ENCODE measurements at places on chromosomes 5 and 9.

DNA sequence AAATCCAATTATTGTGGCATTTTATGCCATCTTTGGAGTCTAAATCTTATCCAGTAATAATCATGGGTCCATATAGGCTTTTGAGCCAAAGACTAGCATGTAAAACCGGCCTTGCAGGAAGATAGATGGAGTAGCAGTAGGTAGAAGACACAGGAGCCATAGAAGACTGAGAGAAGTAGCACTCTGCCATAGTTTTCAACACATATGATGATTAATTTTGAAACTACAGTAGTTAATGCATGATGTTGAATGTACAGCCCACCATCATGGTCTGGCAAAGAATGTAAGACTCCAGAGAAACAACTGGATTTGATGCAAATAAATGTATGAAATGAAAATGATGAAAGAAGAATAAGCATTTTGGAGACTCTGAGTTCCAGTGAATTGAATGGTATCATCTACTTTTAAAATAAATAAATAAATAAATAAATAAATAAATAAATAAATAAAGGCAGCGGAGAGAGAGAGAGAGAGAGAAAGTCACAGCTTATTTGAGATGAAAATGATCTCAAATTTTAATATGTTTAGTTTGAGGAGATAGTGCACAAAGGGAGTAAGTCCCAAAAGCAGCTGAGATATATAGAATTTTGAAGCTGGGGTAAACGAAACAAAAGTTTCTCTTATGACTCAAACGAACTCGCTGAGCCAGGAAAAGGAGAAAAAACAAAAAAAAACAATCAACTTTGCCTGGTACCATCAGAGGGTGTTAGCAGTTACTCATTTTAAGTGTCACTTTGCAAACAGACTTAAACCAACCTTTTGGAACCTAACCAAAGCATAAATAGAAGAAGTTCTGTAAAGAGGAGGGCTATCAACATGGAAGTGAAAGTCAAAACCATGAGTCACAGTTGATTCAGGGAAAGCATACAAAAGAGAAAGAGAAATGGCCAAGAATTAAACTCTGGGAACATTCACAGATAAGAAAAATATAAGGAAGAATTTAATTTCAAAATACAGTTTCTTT is 388.7 kb downstream of the CETN3 start:
- DNase-seq = no peak

DNA sequence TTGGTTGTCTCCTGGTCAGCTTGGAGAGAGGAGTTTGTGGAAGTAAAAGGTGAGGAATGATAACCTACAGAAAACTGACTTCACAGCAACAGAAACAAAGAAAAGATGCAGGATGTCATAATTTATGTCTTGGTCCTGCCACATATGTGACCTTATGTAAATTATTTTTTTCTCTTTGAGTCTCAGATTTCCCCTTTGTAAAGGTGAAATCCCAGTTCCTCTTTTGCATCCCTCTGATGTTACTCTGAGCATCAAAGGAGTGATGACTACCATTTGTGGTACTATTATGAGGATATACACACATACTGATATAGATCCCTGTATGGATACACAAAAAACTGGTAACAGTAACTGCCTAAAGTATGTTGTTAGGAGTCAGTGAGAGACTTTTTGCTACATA is 1.4 kb upstream of the THG1L start:
- no peak for DNase-seq

DNA sequence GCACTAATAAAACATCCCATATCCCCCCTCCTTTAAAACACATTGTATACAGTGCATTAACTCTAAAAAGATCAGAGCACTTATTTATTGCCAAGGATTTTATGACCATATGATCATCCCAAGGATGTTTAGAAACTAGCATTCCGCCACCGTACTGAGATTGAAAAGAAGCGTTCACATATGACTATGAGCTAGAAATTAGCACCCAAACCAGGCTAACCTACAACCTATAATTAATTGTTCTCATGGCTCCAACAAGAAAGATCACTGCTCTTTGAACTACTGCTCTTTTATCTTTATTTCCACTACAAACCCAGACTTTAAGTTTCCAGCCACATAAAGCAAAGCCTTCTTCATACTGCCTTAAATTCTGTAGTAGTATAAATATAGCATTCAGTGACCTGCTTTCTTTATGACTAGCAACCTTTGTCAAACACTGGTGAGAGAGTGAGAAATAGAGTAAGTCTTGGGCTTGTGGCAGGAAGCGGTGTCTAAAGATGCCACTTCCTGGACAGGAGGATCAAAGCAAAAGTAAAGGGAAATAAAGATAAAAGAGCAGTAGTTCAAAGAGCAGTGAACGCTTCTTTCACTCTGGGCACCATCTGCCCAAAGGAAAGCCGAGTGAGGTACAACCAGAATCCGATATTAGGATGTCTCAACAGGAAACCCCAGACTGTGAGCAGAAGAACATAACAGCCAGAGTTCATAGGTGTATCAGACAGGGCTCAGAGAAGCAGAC is 151.1 kb upstream of the ERCC6L2 start:
- DNase-seq = peak; percentile 5

DNA sequence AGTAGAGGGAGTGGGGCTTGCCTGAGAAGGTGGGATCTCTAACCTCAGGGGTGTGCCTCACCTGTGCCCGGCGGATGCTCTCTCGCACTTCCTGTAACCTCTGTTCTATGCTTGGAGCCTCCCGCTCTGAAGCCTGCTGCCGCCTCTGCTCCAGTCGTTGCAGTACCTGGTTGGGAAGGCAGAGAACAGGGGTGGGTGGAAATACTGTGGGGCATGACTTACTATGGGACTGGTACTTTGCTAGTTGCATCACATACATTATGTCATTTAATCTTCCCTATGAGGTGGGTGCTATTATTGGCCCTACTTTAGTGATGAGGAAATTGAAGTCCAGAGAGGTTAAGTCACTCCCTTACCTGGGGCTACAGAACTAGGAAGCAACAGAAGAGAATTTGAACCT is 5.2 kb downstream of the FCHSD1 start:
- no peak for DNase-seq

- peak; percentile 85 for DNase-seq
These were observed 1.1 kb downstream of the HEXB start for GRCh38 chr5:74685979-74686631.

GRCh38 chr5:2896371-2897275 is 145.1 kb upstream of the IRX2 start:
- no peak for DNase-seq

GRCh38 chr5:33793836-33794549 is 97.8 kb downstream of the ADAMTS12 start:
- DNase-seq = no peak

DNA sequence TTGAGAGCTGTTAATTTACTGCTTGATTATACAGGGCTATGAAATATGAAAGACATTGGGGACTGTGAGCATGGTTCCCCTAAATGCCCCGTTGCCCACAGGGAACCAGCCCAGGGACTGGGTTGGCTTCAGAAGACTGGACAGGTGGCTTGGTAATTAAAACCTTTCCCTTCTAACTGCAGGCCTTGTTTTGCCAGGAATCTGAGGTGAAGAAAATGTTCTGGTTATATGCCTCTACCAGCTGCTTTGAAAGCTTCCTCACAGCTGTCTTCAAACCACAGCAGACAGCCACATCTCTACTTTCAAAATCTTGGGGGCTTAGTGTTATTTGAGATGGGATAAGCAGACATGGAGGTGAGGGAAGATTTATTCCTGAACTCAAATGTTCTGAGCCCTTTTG is 153.3 kb upstream of the SPRY4 start:
- DNase-seq = no peak

DNA sequence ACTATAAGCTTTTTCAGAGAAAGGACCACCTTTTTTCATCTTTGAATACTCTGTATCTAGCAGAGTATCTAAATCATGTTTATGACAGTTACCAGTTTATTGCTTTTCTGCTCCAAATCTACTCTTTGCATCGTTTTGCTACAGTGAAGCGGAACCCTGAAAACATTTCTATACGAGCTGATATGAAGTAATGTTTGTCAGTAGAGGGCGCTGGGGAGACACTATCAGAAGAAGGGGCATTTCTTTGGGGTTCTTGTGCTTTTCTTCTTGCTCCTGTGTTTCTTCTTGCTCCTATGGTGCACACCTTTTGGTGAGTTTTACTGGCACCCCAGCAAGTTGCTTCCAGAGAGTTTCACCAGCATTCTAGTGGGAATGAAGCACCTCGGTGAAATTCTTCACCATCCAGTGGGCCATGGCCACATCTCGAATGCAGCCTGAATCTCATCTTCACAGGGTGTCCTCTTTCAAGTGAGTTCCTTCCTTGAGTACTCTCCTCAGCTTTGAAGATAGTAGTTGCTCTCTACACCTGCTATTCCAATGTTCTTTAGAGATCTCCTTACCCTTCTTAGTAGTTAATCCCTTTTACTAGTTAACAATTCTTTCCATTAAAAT is 98.4 kb downstream of the FGF1 start:
- DNase-seq = peak; percentile 80

DNA sequence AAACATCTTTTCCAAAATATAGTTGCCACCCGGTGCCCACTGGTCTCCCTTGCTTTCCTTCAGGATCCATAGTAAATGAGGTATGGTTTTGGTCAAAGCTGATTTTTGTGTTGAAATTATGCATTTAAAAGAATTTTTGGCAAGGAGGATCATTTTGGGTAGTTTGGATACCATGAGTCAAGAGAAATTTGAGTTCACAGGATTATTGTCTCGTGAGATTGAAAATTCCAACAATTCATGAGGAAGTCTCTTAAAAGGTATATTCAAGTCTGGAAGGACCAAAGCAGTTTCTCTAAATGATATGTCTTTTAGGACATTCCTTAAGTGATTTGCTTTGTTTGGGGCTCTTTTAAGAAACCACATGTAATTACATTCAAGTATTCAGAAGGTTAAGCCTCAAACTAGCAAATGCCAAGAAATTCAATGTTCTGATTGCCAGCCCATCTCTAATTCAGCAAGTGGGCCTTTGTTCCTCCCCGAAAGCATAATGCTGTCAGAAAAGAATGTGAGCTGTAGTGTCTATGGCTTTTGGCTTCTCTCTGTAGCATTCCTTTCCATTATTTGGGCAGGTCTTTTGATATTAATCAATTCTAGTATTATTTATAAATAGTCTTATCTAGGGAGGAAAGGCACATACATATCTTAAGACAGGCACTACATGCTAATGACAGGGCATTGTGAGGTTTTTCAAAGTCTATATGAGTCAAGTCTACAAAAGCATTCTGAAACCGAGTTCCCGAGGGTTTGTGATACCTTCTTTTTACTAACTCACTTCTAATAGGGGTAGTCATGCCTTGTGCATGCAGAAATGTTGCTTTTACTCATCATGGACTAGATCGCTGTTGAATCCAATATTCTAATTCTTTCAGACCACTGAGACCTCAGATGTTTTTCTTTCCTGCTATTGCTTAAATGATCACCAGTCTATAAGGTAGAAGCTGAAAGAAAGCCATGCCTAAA is 453.9 kb downstream of the ENC1 start:
- DNase-seq = no peak

DNA sequence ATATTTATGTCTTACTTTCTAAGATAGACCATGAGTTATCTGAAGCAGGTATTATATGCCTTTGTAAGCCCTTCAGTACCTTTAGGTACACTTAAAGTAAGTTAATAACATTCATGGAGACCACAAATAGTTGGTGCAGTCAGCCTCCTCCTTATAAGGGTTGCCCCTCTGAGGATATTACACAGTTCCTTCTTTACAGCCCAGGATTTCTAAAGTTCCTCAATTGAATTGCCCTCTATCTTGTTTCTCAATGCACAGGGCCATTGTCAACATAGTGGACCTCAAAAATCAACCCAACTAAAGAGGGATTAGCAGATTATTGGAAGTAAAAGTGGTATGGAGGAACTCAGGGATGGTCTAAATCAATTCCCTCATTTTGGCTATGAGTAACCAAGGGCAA is 50.3 kb downstream of the HMHB1 start:
- DNase-seq = peak; percentile 5

- no peak for DNase-seq
These were observed 11.7 kb downstream of the OR13J1 start for GRCh38 chr9:35858458-35858857.

DNA sequence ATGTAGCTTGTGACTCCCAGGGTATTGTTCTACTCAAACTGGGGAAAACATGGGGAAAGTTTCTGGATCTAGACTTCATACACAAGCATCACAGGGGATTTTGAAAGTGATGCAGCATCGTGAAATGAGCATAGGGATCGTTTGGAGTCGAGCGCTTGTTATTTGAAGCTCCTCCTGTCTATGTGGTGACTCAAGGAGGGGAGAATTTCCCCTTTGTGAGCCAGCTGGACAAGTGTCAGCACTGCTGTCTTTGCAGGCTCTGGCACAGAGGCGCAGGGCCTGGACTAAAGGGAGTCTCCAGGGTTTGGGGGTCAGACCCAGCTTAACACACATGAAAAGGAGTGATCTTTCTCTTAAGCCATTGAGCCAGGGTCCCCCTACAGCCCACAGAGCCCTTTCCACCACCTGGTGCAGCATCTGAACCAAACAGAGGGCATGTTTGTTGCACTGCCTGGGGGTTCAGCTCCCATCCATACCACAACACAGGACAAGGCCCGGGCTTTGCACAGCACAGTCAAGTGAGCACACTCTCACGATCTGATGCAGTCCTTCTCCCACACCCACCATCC is 51.0 kb downstream of the IRF1 start:
- no peak for DNase-seq

DNA sequence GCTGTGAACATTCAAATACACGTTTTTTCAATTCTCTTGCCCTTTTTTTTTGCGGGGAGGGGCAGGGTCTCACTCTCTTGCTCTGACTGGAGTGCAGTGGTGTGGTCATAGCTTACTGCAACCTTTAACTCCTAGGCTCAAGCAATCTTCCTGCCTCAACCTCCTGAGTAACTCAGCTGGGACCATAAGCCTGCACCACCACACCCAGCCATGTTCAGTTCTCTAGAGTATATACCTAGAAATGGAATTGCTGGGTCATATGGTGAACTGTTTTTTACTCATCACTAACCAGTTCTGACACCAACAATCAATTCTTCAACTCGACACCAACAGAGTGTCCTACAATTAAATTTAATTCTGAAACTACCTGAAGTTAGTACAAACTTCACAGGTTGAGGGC is 85.5 kb upstream of the ZNF169 start:
- no peak for DNase-seq

DNA sequence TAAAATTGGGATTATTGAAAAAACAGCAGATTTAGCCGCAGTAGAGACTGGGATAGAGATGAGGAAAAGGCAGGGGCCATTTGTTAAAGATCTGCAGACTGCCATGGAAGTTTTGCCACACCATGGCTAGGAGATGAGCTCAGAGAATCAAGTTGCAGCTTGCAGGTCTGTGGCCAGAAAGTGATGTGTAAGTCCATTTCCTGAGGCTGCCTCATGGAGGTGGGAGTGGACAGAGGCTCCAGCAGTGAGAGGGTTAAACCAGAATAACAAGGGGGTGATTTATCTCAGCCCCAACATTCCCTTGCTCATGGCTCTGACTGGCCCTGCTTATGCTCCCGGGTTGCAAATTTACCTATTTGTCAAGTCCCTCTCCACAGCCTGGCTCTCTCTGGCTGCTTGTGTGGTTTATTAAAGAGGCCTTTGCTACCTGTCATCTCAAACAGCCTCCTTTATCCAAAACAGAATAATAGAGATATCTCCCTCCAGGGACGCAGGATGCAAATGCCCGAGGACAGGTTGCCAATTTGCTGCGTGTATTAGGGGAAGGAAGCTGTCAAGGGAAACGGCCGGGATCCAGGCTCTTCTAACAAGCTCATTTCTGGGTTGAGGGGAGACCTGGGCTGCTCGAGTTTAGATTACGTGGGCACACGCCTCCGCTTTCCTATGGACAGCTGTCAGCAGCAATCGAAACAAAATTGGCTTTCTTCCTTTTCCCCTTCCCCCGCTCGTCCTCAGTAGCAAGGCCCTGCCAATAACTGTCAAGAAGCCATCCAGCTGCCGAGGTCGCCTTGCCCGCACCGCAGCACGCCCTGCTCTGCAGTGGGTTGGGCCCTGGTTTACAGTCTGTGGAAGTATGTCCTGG is 72.8 kb upstream of the PITX1 start:
- no peak for DNase-seq

Data from hematopoietic multipotent progenitor cell treated with erythropoietin and hydrocortisone succinate and interleukin-3 and kit ligand, for 6 days (in vitro differentiated cells).